ENCODE measurements at places on chromosomes 13 and 19. TPM values are rescaled to one million over a fixed set of nuclear protein-coding genes. Genes with fewer than 3 reads are reported as not detected.

DNA sequence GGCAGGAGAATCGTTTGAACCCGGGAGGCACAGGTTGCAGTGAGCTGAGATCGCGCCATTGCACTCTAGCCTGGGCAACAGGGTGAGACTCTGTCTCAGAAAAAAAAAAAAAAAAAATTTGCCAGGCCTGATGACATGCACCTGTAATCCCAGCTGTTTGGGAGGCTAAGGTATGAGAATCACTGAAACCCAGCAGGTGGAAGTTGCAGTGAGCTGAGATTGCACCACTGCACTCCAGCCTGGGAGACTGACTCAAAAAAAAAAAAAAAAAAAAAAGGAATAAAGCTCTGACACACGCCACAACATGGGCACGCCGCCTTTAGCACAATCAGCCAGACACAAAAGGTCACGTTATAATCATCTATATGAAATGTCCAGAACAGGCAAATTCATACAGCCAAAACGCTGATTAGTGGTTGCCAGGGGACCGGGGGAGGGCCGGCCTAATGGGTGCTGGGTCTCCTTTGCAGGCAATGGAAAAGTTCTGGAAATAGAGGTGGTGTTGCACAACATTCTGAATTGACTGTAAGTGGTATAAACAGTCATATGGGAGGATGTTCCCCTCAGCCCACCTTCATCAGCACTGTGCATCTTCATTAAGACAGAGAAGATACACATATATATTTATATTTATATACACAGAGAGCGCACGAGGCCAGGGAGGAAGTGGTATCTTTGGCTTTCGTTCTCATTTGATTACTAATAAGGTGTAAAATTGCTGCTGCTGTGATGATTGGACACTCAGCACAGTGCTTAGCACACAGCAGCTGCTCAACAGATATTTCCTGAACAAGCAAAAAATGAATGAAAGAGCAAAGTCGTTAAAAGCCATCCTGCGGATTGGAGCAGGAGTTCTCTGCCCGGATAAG is 3.8 kb downstream of the HSPBP1 start:
- DNase-seq = no peak

- no peak for DNase-seq
These were observed 52.2 kb downstream of the SPATA13 start for GRCh38 chr13:24212674-24213073.

GRCh38 chr19:39759457-39760184 is 19.0 kb upstream of the LEUTX start:
- DNase-seq = no peak

- DNase-seq = no peak
These were observed 789.7 kb upstream of the GPC6 start for GRCh38 chr13:92436924-92437323.

- DNase-seq = no peak
These were observed 11.4 kb downstream of the NDFIP2 start for GRCh38 chr13:79492313-79492798.

DNA sequence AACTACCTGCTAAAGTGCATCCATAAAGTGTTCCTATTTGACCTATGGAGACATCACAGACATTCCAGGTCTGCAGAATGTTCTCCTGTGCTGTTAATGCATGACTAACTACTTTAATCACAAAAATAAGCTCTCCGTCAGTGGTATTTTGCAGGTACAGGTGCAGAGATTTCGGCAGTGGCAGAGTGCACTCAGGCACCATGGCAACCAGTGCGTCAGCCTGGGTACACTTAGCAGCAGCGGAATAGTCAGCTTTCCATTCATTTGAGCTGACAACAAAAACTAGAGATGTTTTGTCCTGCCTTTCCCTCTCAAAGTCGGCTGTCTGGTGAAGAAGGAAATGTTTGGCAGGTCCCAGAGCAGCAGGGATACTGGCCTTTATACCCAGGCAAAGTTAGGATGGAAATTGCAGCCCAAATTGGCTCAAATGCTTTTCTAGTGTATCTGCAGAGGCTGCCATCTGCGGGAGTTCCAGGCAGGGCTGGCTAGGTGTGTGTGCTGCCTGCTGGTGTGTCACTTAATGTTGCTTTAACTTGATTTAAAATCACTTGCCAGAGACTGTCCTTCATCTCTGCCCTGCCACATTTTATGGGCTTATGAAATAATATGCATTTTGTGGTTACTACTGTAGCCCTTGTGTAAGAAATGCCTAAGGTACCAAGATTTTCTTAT is 195.8 kb downstream of the RAP2A start:
- DNase-seq = no peak

GRCh38 chr19:34662919-34663318 is 14.0 kb downstream of the SCGB2B2 start:
- no peak for DNase-seq

DNA sequence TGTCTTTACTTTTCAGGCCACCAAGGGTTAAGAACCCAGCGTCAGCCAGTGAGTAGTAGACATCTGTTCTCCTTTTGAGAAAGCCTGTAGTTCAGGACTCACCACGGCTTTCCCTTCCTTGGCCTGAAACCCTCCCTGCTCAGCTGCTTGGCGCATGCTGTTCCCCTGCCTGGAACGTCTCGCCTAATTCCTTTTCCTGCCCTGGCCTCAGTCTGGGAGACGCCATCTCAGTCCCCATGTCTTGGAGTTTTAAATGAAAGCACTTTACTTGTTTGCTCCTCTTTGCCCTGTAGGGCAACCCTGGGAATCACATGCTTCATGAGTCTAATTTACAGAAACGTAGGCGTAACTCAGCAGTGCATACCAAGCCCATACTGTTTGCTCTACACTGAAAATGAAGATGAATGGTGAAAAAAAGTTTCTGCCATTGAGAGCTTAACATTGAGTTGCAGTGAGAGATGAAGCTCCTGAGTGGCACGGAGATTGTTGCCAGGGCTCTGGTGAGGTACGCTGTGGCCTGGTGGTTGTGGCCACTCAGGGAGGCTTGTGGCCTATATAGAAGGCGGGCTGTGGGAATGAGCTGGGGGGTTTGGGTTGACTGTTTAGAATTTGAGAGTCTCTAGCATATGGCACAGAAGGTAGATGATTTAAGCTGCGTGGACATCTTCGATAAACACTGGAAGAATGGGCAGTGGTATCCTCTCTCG is 52.8 kb downstream of the GATAD2A start:
- no peak for DNase-seq

The PTGER1 gene
- 4.5 TPM for total RNA-seq

GRCh38 chr13:93559718-93560117 is 333.1 kb downstream of the GPC6 start:
- peak; percentile 99 for DNase-seq

- no peak for DNase-seq
These were observed 30.9 kb downstream of the COL4A1 start for GRCh38 chr13:110275931-110276552.

GRCh38 chr13:110483386-110483968 is 78.0 kb downstream of the RAB20 start:
- DNase-seq = no peak

The APOC1 gene
- total RNA-seq = 11.4 TPM

The ZNF460 gene
- 30.3 TPM for total RNA-seq

DNA sequence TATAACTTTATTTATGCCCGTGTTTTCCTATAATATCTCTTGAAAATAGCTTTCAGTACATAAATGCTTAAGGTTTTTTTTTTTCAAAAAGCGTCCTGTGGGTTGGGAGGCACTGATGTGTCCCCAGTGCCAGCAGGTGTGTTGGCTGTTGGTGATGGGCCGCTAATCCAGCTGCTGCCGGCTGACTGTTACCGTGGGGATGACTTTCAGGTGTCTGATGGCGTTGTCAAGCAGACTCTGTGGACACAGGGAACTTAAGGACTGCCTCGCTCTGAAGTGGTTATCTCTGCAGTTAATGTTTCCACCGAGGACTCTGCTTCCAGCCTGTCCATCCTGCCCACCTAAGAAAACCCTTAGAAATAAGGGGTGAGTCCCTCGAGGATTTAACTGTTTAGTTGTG is 94.5 kb downstream of the ANKRD10 start:
- DNase-seq = no peak

The PCP2 gene
- not detected for total RNA-seq

The TEX30 gene
- total RNA-seq = 49.3 TPM

- DNase-seq = no peak
These were observed 18.9 kb upstream of the CLDN10 start for GRCh38 chr13:95533545-95534160.

The LRRC8E gene
- total RNA-seq = 18.9 TPM

The OR4F17 gene
- not detected for total RNA-seq

The PODNL1 gene
- total RNA-seq = 0.46 TPM

DNA sequence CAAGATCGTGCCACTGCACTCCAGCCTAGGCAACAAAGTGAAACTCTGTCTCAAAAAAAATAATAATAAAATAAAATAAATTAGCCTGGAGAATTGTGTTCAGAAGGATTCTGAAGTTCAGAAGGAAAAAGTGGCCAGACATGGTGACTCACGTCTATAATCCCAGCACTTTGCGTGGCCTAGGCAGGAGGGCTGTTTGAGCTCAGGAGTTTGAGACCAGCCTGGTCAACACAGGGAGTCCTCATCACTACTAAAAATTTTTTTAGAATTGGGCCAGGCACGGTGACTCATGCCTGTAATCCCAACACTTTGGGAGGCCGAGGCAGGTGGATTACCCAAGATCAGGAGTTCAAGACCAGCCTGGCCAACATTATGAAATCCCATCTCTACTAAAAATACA is 6.0 kb downstream of the RDH8 start:
- no peak for DNase-seq

DNA sequence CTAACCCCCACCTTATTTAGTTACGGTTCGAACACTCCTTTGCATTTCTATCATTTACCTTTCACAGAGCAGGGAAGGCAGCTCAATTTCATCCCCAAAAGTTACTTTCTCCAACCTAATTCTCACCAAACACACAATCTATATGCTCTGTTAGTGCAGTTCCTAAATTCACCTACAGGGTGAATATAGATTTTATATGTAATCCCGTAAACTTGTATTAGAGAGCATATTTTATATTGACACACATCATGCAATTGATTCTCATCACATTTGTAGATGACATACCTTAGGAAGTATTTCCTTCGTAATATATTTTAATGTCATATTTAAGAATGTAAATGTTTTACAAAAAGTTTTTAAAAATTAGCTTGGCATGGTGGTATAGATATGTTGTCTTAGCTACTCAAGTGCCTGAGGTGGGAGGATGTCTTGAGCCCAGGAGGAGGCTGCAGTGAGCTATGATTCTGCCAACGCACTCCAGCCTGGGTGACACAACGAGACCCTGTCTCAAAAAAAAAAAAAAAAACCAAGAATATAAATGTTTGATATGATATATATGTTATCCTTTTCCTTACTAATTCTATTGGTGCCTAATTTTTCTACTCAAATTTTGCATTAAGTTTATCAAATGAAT is 57.3 kb upstream of the TNFRSF19 start:
- no peak for DNase-seq

The CACNG6 gene
- 0.94 TPM for total RNA-seq

DNA sequence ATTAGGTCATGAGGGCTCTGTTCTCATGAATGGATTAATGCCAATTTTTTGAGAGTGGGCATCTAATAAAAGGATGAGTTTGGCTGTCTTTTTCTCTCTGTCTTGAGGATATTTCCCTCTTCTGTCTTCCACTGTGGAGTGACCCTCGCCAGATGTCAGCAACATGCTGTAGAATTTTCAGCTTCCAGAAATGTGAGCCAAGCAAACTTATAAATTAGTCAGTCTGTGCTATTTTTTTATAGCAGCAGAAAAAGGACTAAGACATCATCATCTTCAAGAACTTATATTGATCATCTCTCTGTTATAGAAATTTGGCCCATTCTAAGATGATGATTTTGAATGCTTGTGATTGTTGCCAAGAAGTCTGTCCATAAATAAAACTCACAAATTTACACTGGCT is 431.4 kb downstream of the FGF9 start:
- DNase-seq = no peak

The ZNRF4 gene
- total RNA-seq = not detected

The SLC27A1 gene
- total RNA-seq = 7.0 TPM

The SLC1A6 gene
- not detected for total RNA-seq

- DNase-seq = no peak
These were observed 328.8 kb downstream of the FOXO1 start for GRCh38 chr13:40337651-40338050.

DNA sequence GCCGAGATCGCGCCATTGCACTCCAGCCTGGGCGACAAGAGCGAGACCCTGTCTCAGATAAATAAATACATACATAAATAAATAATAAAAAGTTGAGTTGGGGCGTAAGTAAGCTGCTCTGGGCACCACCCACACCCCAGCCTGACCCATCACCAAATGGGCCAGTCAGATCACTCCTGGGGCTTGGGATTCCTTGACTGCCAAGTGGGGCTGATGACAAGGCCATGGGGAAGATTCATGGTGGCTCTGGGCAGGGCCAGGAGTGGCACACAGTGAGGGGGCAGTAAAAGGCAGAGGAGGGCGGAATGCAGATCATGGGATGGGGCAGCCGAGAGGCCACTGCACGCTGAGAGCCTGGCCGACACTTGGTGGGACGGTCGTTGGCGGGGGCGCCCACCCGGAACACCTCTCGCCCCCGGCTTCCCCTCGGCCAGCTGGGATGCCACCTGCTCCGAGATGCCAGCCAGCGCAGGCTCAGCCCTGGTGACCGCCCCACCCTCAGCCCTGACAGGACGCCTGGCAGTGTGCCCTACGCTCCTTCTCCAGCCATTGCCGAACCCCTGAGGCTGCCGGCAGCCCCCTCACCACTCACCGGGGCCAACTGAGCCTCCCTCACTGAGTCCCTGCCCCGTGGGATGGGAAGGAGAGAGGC is 10.9 kb downstream of the ZNF653 start:
- DNase-seq = no peak

DNA sequence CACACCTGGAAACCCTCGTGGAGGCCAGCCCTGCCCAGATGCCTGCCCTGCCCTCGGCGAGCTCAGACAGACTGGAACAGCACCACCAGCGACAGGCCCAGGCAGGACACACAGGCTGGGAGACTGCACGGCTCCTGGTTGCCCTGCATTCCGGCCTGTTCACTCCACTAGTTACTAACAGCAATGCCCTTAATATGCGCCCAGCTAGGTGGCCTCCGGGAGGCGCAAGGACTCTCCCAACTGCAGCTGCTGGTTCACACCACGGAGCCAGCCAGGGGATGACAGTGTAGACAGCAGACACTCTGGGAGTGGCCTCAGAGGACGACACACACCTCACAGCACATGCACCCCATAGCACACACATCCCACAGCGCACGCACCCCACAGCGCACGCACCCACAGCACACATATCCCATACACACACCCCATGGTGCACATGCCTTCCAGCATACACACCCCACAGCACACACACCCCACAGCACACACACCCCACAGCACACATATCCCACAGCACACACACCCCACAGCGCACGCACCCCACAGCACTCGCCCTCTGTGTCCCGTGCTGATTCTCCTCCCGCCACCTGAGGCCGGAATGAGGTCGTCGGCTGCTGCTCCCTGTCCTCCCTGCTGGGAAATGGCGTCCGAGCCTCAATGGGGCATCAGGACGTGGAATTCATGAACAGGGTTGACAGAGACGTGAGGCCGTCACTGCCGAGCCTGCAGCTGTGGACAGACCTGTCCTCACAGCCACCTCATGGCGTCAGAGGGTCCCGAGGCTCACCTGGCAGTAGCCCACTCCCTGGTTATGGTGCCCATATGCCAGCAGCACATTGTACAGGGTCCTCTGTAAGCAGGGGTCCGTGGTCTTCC is 13.6 kb downstream of the GRTP1 start:
- DNase-seq = no peak

The TGDS gene
- total RNA-seq = 12.2 TPM

GRCh38 chr13:98839856-98840769 is 87.6 kb upstream of the SLC15A1 start:
- DNase-seq = no peak

The IGFL3 gene
- total RNA-seq = not detected

The ZNF486 gene
- 16.0 TPM for total RNA-seq
